MCF 10A (cell line): ENCODE measurements at places on chromosomes 1 and 21.

DNA sequence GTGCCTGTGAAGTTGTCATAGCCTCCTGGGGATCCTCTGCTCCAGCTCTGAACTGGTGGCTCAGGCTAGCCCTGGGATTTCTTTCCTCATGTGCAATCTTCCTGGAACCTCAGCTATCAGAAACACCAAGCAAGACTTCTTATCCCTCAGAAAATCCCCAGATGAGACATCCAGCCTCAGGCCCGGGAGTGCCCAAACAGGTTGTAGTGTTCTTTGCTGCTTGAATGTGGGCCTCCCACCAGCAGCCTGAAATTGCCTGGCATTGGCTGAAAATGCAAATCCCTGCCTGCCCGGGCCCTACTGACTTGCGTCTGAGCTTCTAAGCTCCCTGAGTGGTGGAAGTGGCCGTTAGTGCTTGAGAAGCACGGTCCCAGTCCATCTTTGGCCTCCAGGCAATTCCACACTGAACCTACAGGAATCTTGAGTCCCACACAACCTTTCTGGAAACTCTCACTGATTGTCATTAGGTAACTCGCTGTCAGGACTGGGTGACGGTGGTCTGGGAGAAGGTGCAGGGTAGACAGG is 146.8 kb downstream of the ZBTB18 start:
- H3K36me3 ChIP-seq: no peaks in the 10 kb centered on the region
- H3K27ac ChIP-seq: no peak overlapping the region
- no peaks in the 10 kb centered on the region for H3K4me1 ChIP-seq
- DNase-seq: peak; percentile 37
- no peak overlapping the region for H3K4me3 ChIP-seq

- no peak overlapping the region for H3K4me3 ChIP-seq
- peak; percentile 41 for DNase-seq
- H3K27me3 ChIP-seq: no peaks in the 10 kb centered on the region
- H3K4me1 ChIP-seq: peaks cover 7% of the 10 kb centered on the region
These were observed 212.3 kb downstream of the HHIPL2 start for GRCh38 chr1:222335586-222335985.

DNA sequence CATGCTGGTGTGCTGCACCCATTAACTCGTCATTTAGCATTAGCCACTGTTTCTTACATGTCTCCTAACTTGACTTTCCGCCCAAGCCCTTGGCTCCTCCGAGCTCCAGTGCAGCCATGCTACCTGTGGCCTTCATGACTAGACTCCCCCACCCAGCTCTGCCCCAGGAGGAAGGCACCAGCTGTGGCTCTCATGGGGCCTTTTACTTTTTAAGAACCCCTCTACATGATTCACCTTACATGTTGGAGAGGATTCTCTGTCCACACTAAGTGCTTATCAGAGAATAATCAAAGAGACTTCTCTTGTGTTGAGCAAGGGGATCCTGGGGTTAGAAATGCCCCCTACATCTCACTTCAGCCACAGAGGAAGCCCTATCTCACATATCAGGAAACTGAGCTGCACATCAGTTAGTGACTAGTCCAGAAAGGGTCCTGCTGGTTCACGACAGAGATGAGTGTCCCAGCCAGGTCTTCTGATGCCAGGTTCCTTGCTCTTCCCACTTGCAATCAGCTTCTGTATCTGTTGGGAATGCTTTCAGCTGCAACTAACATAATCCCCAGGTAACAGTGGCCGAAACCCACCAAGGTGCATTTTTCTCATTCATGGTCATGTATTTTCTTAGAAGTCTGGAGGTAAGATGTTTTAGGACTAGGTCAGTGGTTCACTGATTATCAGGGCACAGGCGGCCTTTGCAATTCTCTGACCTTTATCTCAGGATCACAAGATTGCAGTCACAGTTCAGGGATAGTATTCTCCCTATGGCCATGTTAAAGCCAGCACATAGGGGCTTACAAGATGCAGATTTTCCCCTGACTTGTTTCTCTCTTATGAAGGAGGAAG is 45.9 kb downstream of the KLHDC7A start:
- no peak for DNase-seq
- no peak overlapping the region for H3K27ac ChIP-seq
- H3K4me3 ChIP-seq: no peak overlapping the region

DNA sequence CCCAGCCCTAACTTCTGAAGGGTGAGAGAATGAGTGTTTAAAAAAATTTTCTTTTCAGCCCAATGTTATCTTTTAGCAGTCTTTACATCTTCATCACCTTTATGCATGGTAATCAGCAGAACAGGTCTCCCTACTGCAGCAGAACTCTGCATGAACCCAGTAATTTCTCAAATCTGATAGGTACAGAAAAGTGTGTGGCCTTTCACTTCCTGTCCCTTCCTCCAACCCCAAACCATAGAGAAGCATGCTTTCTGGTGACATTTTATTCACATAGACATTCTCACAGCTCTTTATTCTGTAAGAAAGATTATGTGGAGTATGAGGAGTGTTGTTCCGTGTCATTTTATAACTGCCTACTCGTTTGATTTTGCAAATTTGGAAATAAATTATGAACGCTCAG is 68.6 kb downstream of the RPAP2 start:
- peaks cover 7% of the 10 kb centered on the region for H3K36me3 ChIP-seq
- no peak for DNase-seq
- H3K4me1 ChIP-seq: no peaks in the 10 kb centered on the region
- no peak overlapping the region for H3K27ac ChIP-seq
- no peaks in the 10 kb centered on the region for H3K27me3 ChIP-seq

GRCh38 chr1:58997060-58997411 is 213.2 kb upstream of the JUN start:
- H3K27me3 ChIP-seq: no peaks in the 10 kb centered on the region
- no peaks in the 10 kb centered on the region for H3K36me3 ChIP-seq
- DNase-seq: no peak
- H3K27ac ChIP-seq: no peak overlapping the region

DNA sequence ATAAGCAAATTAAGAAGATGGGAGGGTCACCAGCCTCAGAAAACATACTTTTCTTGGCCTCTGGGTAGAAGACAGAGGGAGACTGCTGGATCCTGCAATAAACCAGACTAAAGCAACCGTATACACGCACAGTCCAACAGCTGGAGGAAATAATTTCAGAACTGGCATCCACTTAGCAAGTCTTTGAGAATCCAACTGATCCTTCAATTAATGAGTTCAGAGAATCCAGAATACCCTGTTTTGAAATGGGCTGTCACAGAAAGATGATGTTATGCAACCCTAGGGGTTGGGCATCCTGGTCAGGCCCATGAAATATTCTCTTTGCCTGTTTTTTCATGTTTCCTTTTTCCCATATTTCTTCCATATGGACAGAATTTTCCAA is 134.0 kb upstream of the MAGI3 start:
- no peaks in the 10 kb centered on the region for H3K27me3 ChIP-seq
- no peaks in the 10 kb centered on the region for H3K36me3 ChIP-seq
- no peak overlapping the region for H3K27ac ChIP-seq
- H3K4me1 ChIP-seq: no peaks in the 10 kb centered on the region
- no peak for DNase-seq

- no peak overlapping the region for H3K4me3 ChIP-seq
- no peak for DNase-seq
- no peaks in the 10 kb centered on the region for H3K4me1 ChIP-seq
- no peak overlapping the region for H3K27ac ChIP-seq
These were observed 6.5 kb upstream of the ITLN1 start for GRCh38 chr1:160891474-160891873.

- no peaks in the 10 kb centered on the region for H3K27me3 ChIP-seq
- no peaks in the 10 kb centered on the region for H3K4me1 ChIP-seq
- H3K4me3 ChIP-seq: no peak overlapping the region
- no peaks in the 10 kb centered on the region for H3K36me3 ChIP-seq
These were observed 141.5 kb upstream of the KCNK2 start for GRCh38 chr1:214941061-214941460.

DNA sequence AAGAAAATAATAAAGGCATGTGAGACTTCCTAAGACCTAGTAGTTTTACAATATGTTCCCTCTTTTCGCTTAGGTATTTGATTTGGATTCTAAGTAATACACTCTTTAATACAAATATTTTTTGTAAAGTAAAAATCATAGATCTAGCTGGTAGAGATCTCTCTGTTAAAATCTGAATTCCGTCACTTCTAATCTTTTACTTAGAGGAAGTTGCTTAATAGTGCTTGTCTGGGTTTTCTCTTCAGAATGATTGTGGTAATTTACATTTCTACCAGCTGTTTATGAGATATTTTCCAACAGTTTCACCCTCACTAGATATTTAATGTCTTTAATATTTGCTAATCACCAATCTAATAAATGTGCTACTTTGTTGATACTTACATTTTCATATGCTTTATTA is 23.3 kb downstream of the RBM11 start:
- H3K4me1 ChIP-seq: no peaks in the 10 kb centered on the region
- H3K27me3 ChIP-seq: no peaks in the 10 kb centered on the region
- H3K27ac ChIP-seq: no peak overlapping the region
- DNase-seq: no peak
- H3K36me3 ChIP-seq: no peaks in the 10 kb centered on the region
- no peak overlapping the region for H3K4me3 ChIP-seq

GRCh38 chr1:116751621-116752020 is 2.6 kb upstream of the CD2 start:
- H3K27me3 ChIP-seq: no peaks in the 10 kb centered on the region
- H3K27ac ChIP-seq: no peak overlapping the region
- H3K4me3 ChIP-seq: no peak overlapping the region
- H3K4me1 ChIP-seq: no peaks in the 10 kb centered on the region
- peaks cover 5% of the 10 kb centered on the region for H3K36me3 ChIP-seq

GRCh38 chr1:229272164-229273158 is 1.6 kb downstream of the RAB4A start:
- peak overlapping the region; percentile 80 for H3K4me3 ChIP-seq
- DNase-seq: peak; percentile 32
- peak overlapping the region; percentile 77 for H3K27ac ChIP-seq
- no peaks in the 10 kb centered on the region for H3K27me3 ChIP-seq
- peaks cover 21% of the 10 kb centered on the region for H3K36me3 ChIP-seq
